ENCODE measurements at places on chromosomes 2 and 18.

DNA sequence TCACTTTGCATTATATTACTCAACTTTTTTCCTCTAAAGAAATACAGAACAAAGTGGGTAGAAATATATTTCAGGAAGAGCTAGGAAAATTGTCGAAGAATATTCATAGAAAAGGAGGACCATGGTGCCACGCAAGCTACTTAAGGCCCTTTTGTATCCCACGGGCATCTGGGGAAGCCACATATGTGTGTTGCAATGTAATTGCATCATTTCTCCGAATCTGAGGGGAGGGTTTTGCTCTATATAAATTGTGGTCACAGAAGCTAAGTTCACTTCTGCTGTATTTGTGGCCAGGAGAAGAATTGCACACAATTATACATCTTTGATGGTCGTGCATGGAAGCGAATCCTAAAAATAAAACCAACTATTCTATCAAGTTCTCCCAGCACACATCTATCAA lies 360.3 kb downstream of the IRS1 start:
- no peak for DNase-seq

DNA sequence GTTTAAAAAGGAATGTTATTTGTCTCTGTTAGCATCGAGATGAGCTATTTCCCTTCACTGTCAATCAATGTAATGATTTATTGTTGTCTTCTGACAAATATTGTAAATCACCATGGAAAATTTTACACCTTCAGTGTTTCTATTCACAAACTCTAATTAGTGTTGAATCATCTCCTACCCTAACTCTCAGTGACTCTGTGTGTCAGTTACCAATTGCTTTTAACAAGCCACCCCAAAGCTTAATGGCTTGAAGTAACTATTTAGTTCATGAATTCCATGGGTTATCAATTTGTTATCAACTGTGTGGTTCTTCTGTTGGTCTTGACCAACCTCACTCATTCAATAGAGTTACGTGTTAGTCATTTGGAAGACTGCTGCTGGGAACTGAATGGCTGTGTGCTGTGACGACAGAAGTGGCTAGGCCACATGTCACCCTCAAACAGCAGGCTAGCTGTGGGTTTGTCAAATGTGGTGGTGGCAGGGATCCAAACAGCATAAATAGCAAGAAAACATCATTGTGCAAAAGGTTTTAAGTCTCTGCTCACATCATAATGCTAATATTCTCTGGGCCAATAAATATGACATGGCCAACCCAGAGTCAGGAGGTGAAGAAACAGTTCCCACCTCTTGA lies 910.8 kb upstream of the CDH2 start:
- no peak for DNase-seq

- DNase-seq = no peak
Observed at GRCh38 chr2:151769606-151770005, 35.3 kb upstream of the NEB start.

- no peak for DNase-seq
Observed at GRCh38 chr18:46260016-46260878, 156.1 kb downstream of the HAUS1 start.

DNA sequence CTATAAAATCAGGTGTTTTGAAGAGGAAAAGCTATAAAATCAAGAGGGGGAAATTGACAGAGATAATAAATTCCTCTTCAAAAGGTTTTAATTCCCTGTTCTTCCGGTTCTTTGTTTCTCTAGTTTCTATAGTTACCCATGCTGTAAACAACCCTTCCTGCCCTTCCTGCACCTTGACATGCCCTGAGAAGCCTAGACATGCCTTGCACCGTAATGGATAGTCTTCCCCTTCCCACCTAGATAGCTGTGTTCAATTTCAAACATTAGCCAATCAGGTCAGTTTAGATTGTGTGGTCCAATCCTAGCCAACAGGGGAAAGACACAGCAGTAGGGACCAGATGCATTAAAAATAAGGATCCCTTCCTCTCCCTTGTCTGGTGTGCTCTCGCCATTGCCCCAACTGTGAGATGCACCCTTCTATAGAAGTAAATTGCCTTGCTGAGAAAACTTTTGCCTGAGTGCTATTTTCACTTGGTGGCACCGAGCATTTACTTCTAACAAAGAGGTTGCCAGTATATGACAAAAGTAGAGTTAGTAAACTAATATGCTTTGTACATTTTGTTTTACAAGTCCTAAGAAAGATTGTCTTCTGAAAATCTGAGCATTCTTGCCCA lies 27.1 kb downstream of the SULT1C4 start:
- DNase-seq = no peak

GRCh38 chr18:79458131-79458838 lies 62.6 kb downstream of the NFATC1 start:
- peak; percentile 90 for DNase-seq

GRCh38 chr18:77053616-77054287 lies 78.8 kb downstream of the MBP start:
- no peak for DNase-seq

DNA sequence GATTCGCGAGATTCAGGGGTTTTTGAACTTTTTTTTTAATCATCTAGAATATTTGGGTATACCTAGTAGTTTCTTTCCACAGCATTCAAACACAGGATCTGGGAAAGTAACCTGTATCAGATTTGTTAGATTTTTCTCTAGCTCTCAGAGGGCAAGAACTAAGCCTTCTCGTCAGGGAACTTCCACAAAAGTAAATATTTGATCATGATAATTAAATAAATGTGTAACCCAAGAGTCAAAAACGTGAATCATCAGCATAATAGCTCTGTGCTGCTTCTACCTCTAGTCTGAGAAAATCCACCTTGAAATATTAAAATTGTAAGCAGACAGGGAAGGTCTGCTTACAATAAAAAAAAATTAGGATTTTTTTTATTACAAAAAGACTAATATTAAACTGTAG lies 225.7 kb upstream of the SPOPL start:
- no peak for DNase-seq

DNA sequence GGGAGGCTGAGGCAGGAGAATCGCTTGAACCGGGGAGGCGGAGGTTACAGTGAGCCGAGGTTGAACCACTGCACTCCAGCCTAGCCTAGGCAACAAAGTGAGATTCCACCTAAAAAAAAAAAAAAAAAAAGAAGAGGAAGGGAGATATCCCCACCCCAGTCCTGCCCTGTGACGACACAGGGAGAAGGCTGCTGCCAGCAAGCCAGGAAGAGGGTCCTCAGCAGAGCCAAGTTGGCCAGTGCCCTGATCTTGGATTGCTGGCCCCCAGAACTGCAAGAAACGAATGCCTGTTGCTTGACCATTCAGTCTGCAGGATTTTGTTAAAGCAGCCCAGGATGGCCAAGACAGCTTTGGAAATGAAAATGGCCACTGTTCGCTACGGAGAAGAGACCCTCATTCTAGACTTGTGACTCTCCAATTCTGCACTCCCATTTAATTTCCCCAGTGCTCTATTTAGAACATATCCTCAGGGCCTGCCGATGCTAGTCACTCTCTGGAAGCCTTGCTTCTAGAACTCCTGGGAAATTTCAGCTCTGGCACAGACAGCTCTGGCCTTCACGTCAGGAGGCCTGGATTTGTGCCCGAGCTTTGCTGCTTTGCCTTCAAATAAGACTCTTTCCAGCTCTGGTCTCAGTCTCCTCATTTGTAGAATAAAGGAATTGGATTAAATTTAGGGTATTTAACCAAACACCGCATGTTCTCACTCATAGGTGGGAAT lies 15.7 kb upstream of the AMMECR1L start:
- no peak for DNase-seq

DNA sequence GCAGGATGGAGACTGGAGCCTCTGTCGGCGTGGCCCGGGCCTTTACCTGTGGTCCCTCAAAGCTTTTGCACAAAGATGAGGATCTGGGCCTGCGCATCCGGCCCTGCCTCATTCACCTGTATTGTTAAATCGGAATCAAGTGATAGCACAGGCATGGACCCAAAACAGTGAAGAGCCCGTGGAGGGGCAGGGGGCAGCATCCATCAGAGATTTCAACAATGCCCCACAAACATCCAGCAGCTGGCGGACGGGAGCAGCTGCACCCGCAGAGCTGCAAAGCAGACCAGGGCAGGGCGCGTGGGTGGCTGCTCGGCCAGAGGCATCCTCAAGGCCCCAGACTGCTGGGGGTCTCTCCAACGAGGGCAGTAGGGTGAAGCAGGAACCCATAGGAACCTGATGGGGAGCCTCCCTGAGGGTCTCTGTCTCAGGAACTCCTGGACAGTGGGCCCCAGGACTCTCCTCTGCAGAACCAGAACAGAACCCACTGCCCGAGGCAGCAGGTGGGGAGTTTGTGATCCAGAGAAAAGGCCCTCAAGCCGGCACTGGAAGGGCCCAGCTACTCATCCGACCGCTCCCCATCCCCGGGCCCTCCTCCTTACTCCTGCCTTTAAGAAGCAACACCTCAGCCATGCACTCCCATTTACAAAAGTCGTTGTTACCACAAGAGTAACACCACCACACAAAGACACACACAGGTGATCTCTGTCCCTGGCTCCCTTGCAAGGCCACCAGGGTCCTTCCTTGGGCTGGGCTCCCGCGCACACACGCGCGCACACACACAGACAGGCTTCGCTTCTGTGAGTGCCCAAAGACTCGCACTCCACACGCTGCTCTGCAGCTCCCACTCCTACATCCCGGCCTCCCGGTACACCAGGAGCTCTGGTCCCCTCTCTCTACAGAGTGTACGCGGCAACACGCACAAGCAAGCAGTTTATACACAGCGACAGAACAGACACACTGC lies 28.8 kb downstream of the HDAC4 start:
- no peak for DNase-seq

GRCh38 chr2:88967844-88968243 lies 276.4 kb downstream of the RPIA start:
- DNase-seq = no peak

DNA sequence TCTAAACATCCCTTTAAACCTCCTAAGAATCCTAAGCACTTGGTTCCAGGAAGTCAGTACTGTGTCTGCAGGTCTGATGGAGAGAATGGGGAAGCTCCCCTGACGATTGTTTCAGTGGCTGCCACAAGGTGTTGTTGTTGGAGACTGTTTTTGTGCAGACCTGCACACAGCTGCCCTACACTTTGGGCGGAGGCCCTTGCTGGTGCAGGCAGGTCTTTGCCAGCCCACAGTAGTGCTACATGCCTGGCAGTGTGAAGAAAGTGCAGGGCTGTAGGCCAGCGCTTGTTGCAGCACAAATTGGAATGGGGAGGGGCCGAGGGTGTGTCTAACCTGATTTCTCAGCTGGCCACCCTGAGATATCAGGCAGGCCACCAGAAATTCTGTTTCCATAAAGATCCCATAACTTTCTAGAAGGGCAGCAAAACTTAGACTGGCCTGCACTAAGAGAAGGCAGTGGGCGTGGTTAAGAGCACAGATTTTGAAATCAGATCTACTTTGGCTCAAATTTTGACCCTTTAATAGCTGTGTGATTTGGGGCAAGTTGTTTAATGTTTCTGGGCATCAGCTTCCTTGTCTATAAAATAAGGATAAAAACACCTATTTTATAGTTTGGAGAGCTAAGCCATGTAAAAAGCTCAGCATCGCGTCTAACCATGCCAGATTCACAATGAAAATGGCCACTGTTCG lies 83.7 kb upstream of the SLC1A4 start:
- DNase-seq = no peak

DNA sequence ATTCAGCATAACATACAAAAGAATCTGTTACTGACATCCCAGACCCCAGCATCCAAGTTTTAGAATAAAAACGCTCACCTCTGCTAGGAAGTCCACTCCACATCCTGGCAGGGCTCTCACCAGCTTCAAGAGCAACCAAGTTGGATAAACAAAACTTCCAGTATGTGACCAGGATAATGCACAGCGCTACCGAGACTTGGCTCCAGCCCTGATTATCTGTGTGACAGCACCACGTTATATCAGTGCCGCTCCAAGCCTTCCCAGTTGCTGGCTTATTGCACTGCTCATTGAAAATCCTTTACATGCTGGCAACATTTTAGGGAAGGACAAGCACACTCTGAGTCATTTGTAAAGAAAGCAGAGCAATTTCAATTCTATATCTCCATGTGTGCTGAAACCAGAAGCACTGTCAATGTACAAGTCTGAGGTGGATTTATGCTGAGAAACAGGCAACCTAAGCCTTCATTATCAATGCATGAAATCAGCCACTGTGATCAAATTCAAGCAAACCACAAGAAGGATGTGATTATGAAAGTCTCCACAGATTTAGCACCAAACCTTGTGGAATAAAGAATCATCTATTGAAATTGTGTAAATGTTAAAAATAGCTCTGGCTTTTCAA lies 115.7 kb downstream of the ZNF385B start:
- no peak for DNase-seq

DNA sequence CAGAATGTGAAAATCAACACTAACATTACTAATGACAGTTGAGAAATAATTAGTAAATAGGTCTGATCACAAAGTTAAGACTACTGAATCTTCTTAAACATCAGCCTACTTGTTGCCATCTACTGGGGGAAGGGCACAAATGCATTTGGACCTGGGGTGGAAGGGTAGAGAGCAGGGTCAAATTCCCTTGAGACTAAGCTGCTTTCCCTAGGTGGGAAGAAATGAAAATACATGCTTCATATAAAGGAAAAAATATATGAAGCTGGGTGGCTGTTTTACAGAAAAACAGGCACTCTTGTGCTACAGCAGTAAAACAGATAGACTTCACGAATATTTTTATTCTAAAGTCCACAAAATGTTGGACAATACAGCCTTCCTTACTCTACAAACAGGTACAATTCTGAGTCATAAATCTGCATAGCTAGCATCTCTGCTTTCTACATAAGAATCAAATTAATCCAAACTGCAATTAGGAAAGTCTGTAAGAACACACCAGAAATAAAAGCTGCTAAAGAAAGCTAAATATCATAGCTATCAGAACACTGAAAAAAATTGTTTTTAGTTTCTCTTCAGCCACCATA lies 10.9 kb downstream of the TRIP12 start:
- DNase-seq = no peak

- DNase-seq = peak; percentile 30
Observed at GRCh38 chr2:237726401-237726830, 72.2 kb upstream of the RBM44 start.

- no peak for DNase-seq
Observed at GRCh38 chr18:3397031-3397750, 52.8 kb upstream of the TGIF1 start.

- peak; percentile 19 for DNase-seq
Observed at GRCh38 chr2:237790353-237790752, 8.2 kb upstream of the RBM44 start.

DNA sequence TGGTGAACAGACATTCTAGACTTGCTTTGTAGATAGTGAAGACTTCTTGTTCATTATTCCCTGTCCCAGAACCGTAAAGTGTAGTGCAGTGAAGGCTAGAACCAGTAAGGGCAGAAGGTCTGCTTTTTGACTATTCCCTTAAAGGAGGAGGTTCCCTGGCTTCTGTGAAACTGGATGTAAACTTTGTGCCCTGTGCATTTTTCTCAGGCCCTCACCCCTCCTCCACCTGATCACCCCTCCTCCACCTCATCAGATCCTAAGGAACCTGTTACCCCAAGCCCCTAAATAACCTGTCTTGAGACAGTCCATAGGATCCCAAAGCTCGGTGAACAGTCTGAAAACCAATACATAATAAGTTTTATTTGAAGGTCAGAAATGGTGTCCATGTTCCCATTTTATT lies 33.7 kb downstream of the SFT2D3 start:
- no peak for DNase-seq

GRCh38 chr2:48613211-48613610 lies 4.4 kb upstream of the GTF2A1L start:
- no peak for DNase-seq

GRCh38 chr18:54218299-54218698 lies 6.2 kb downstream of the MBD2 start:
- DNase-seq = no peak
